Spleen (tissue), 13 donors: ENCODE measurements at places on chromosomes 2 and 18. TPM values are rescaled to one million over a fixed set of nuclear protein-coding genes. Genes with fewer than 3 reads are reported as not detected.

Gene HOXD4
- 8.9 TPM for total RNA-seq

Gene DSC2
- 14.6 TPM for total RNA-seq

Gene FN1
- 32.1 TPM for total RNA-seq

Gene CD207
- not detected for total RNA-seq

Gene TLX2
- not detected for total RNA-seq

Gene FTCDNL1
- total RNA-seq, result 8.0 TPM

Gene RGPD3
- total RNA-seq, result 0.27 TPM

Gene PXDN
- 28.3 TPM for total RNA-seq

Gene LAMA3
- total RNA-seq, result 1.8 TPM

- DNase-seq, result no peak
Observed at GRCh38 chr2:213157242-213157641, 5.8 kb upstream of the IKZF2 start.

DNA sequence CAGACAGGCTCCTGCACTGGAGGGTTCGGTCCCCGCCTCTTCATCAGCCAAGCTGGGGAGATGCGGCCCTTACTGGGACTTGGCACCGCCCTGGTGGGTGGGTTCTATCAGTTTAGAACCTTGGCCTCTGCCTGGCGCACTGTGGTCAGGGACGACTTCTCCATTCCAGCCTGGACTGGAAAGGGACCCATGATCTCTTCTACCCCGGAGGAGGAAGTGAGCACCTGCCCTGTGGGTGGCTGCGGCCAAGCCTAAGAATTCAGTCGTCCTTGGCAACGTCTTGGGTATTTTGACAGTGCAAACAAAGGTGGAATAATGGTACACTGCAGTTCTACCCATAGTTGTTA, 106.9 kb upstream of the CD302 start:
- DNase-seq, result no peak

- no peak for DNase-seq
Observed at GRCh38 chr2:166499281-166499680, 5.2 kb upstream of the SCN7A start.

DNA sequence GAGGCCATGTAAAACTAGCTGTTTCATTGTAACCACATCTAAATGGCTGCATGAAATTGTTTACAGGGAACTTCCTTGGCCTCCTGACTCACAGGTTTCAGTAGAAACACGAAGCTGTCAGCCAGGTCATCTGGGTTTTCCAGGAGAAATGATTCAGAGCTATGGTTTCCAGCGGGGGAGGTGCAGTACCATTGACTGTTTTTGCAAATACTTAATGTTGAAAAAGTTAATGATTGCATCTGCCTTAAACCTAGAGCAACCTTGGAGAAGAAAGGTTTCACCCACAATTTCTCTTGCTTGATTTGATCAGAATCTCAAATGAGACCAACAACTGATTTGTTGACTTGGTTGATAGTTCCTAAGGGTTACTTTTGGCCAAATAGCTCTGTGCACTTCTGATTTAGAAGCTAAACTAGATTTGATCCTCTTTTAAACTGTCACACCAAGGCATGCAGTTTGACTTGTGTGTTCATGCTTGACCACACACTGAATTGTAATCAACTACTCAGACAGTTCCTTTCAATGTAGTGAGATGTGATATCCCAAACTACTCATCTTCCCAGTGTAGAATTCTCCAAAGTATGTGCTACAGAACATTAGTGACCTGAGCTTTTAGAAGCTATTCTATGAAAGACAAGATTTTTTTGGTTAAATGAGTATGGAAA, 193.5 kb upstream of the CHST9 start:
- DNase-seq, result no peak

- no peak for DNase-seq
Observed at GRCh38 chr2:101223814-101224231, 28.9 kb upstream of the CNOT11 start.

GRCh38 chr2:28393114-28393836, 617 bp downstream of the FOSL2 start:
- DNase-seq, result peak; percentile 90

DNA sequence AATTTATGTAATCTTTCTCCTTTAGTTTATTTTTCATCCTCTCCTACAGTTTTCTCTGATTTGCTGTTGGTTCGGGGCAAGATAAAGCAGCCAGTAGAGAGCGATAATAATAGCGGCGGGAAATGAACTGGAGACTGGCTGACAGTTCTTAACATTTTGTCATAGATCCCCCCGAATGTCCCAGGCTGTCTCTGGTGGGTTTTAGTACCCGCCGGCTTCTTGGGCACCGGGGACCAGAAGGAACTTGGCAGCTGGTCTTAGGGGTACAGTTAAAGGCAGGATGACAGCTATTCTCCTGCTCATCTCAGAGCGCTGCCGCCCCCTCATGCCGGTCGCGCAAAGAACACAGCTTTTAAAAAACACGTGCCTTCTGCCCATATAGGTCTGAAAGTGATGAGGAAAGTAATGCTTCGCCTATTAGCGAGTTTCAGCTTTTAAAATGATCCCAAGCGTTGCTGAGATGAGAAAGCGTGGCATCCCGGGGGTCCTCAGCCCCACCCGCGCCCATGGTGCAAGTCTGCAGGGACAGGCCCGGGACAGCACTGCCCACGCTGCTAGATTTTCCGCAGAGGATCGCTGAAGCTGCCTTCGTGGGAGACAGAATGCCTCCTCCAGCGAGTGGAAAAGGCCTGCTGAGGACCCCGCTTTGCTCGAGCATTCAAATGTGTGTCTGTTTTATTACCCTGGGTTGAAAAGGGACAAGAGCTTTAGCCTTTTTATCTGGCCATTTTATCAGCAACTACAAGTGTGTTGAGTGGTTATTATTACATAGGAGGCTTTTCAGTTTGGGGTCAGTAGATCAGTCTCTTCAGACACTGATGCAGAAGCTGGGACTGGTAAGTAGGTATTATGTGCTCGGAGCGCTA, 3.8 kb downstream of the ONECUT2 start:
- no peak for DNase-seq

GRCh38 chr2:14933753-14934152, 301.2 kb downstream of the LRATD1 start:
- DNase-seq, result no peak

GRCh38 chr2:163657281-163657656, 78.5 kb downstream of the FIGN start:
- DNase-seq, result no peak

DNA sequence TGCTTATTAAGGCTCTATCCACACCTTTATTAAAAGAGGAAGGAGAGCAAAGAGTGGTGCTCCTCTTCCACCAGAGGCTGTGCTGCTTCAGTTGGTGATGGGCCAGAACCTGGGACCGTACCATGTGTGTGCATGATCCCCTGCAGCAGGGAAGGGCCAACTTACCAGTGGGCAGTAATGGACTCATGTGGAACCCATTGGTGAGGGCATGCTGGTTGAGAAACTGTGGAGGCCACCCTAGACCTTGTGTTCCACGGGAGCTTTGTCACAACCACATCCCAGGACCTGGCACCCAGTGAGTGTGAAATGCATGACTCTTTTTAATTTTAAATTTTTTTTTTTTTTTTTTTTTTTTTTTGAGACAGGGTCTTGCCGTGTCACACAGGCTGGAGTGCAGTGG, 5.4 kb downstream of the UBE2F start:
- no peak for DNase-seq

- no peak for DNase-seq
Observed at GRCh38 chr18:32299484-32299883, 109.6 kb downstream of the MEP1B start.

DNA sequence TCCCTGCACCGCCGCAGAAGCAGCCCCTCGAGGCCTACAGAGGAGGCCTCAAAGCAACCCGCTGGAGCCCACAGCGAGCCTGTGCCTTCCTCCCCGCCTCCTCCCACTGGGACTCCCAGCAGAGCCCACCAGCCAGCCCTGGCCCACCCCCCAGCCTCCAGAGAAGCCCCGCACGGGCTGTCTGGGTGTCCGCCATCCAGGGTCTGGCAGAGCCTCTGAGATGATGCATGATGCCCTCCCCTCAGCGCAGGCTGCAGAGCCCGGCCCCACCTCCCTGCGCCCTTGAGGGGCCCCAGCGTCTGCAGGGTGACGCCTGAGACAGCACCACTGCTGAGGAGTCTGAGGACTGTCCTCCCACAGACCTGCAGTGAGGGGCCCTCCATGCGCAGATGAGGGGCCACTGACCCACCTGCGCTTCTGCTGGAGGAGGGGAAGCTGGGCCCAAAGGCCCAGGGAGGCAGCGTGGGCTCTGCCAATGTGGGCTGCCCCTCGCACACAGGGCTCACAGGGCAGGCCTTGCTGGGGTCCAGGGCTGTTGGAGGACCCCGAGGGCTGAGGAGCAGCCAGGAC, 31.2 kb downstream of the GPC1 start:
- DNase-seq, result peak; percentile 66

DNA sequence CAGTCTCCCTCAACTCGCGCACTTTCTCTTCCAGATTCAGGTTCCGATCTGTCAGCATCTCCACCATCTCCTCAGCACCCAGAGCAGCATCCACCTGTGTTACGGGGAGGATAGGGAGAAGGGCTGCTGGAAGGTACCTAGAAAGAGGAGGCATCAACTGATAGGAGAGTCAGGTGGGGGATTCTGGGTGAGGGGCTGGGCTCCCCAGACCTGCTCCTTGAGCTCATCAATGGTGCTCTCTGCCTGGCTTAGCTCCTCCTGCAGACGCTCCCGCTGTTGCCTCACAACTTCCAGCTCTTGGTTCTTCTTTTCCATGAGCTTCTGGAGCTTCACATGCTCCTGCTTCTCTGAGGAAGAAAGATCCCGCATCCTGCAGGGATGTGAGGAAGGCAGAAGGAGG, 10.1 kb downstream of the DCTN1 start:
- no peak for DNase-seq

GRCh38 chr2:74021407-74021755, 36.7 kb downstream of the TET3 start:
- peak; percentile 66 for DNase-seq

- no peak for DNase-seq
Observed at GRCh38 chr2:214987261-214987660, 151.2 kb downstream of the ABCA12 start.

DNA sequence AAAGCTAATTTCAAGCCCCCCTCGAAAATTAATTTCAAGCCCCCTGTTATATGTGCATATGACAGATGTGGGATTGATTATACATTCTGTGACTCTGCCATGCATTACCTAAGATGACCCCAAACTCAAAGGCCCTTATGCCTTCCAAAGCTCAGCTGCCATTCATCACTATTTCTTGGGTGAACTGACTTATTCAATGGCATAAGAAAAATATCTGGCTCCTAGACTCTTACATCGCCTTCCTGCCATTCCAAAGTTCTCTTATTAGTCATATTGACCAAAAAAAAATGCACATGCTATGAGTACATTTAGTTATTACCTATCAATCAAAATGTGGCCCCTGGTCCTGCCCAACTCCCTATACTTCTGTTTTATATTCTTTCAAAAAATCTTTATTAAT, 291.8 kb upstream of the CHAC2 start:
- no peak for DNase-seq

DNA sequence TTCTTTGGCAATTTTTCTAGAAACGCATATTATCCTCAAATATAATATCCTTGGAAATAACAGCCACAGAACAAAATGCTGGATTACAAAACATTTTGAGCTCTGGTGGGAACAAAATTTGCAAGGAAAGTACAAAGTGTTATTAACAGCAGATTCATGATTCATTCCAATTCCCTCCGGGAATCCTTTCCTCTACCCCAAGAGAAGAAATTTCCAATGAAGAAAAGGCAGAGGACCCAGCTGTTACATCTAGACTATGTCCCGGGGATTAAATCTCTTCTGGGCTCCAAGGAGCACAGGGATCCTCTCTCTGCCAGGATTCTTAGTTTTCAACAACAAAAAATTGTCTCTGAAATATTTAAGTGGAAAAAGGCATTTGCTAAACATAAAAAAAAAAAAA, 51.6 kb upstream of the TMEFF2 start:
- no peak for DNase-seq

- DNase-seq, result no peak
Observed at GRCh38 chr18:71798986-71799673, 745.0 kb downstream of the CBLN2 start.

DNA sequence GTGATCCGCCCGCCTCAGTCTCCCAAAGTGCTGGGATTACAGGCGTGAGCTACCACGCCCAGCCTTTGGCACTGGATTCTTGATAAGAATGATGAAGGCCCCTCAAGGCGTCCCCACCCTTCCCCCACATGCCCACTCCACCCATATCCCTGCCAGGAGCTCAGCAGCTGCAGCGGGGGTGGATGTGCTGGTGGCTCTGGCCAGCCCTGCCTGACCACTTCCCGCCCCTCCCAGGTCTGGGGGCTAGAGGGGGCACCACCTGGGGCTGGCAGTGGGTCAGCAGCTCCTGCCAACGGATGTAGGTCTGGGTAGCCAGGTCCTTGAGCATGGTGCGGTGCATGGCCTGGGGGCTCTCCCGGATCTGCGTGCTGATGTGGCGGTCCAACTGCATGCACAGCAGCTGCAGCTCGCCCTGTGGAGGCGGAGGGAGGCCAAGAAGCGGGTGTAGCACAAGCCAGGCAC, 7.8 kb upstream of the SEMA4C start:
- DNase-seq, result no peak

- DNase-seq, result no peak
Observed at GRCh38 chr2:2856723-2857415, 520.7 kb downstream of the EIPR1 start.

- no peak for DNase-seq
Observed at GRCh38 chr2:86584151-86584913, 21.1 kb upstream of the CHMP3 start.

- no peak for DNase-seq
Observed at GRCh38 chr2:107412981-107413380, 413.7 kb upstream of the RGPD4 start.
